HFFc6 (cell line): ENCODE measurements at places on chromosomes 5 and 9. TPM values are rescaled to one million over a fixed set of nuclear protein-coding genes. Genes with fewer than 3 reads are reported as not detected.

ANKHD1 gene
- total RNA-seq, result 37.7 to 42.8 TPM (median 40.1 TPM) in 3 replicates

DMRT2 gene
- total RNA-seq, result not detected in 2 replicates

CETN3 gene
- total RNA-seq, result 26.4 and 27.6 TPM in 2 replicates

PCDHB14 gene
- total RNA-seq, result 1.7 to 3.5 TPM (median 3.0 TPM) in 3 replicates

SLC34A3 gene
- total RNA-seq, result not detected in 3 replicates

ADAMTS13 gene
- total RNA-seq, result 0.46 and 0.94 TPM in 2 replicates

TMOD1 gene
- 0.14 to 0.69 TPM (median 0.21 TPM) in 3 replicates for total RNA-seq

SHROOM1 gene
- 6.8 to 9.6 TPM (median 8.6 TPM) in 3 replicates for total RNA-seq

TRMO gene
- total RNA-seq, result 7.5 to 9.9 TPM (median 8.5 TPM) in 3 replicates

ADAMTS12 gene
- 46.9 and 50.0 TPM in 2 replicates for total RNA-seq

SNAPC4 gene
- total RNA-seq, result 8.1 to 9.1 TPM (median 8.3 TPM) in 3 replicates

PCDHGB5 gene
- 9.2 to 12.6 TPM (median 12.2 TPM) in 3 replicates for total RNA-seq

HEMGN gene
- total RNA-seq, result not detected in 3 replicates

LCN9 gene
- not detected in 3 replicates for total RNA-seq

RHOBTB3 gene
- total RNA-seq, result 97.0 to 169 TPM (median 107 TPM) in 3 replicates

NTNG2 gene
- 0.43 to 0.80 TPM (median 0.47 TPM) in 3 replicates for total RNA-seq

DOCK2 gene
- 3.7 to 7.3 TPM (median 6.5 TPM) in 3 replicates for total RNA-seq

GABRG2 gene
- total RNA-seq, result not detected in 3 replicates

OMD gene
- not detected in 3 replicates for total RNA-seq

SHISAL2B gene
- total RNA-seq, result not detected in 3 replicates

LIFR gene
- 4.7 to 6.4 TPM (median 5.8 TPM) in 3 replicates for total RNA-seq

ACTBL2 gene
- not detected in 3 replicates for total RNA-seq

ARHGEF39 gene
- 1.6 and 2.7 TPM in 2 replicates for total RNA-seq

RPL37 gene
- total RNA-seq, result 985 to 1,013 TPM (median 999 TPM) in 3 replicates

TXNDC8 gene
- total RNA-seq, result not detected in 3 replicates

PHYHD1 gene
- 6.8 to 8.9 TPM (median 7.2 TPM) in 3 replicates for total RNA-seq

OTULIN gene
- 15.2 to 21.5 TPM (median 19.7 TPM) in 3 replicates for total RNA-seq

ADAMTS19 gene
- not detected in 3 replicates for total RNA-seq
